ENCODE measurements at places on chromosomes 16 and 17.

GRCh38 chr16:68370581-68371275 lies 59.9 kb downstream of the PRMT7 start:
- DNase-seq = no peak

GRCh38 chr17:33469911-33470310 lies 176.8 kb upstream of the ASIC2 start:
- no peak for DNase-seq

DNA sequence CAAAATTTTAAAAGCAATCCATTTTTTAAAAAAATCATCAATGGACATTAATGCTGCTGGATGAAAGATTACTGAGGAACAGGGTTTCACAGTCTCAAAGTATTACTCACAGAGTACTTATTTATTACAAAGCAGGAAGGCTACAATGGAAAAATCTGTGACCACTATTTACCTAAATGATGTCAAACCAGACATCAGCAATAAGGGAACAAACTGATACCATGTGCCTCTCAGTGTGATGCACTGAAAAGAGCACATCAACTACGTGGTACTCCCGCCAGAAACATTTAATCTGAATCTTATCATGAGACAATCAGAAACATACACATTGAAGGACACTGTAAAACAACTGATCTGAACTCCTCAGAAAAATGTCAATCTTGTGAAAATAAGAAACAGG lies 124.2 kb downstream of the PARN start:
- no peak for DNase-seq

- no peak for DNase-seq
Observed at GRCh38 chr17:38329808-38330730, 13.7 kb downstream of the GPR179 start.

GRCh38 chr17:29710520-29710884 lies 87.8 kb upstream of the CORO6 start:
- DNase-seq = no peak

DNA sequence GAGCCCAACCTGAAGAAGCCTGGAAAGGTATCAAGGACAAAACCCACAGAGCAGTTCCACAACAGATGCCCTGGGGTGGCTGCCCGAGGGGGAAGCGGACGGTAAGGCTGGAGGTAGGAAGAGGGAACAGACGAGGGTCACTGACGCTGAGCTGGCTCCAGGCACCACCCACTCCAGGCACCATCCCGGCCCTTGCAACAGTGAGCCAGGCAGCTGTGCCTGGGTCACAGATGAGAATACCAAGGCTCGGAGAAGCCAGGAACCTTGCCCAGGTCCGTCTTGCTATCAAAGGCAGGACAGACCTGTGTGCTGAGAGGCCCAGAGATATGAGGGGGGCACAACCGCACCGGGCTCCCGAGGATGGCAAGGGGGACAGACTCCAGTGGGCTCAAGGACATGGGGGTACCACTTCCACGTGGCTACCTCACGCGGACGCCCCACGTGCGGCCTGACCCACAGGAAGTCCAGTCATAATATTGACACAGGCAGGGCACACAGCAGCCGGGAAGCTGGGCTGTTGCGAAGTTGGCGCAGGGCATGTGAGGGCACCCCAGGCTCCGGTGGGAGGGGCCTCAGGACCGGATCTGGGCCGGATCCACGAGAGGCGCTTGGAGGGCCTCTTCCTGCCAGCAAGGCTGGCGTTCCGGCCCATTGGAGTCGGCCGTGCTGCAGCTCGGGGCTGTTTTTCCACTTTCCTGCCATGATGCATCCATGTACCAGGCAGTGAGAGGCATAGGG lies 29.9 kb downstream of the PEMT start:
- no peak for DNase-seq

- peak; percentile 40 for DNase-seq
Observed at GRCh38 chr17:57939797-57940196, 15.4 kb downstream of the CUEDC1 start.

- no peak for DNase-seq
Observed at GRCh38 chr17:73058022-73058421, 34.5 kb downstream of the SLC39A11 start.

DNA sequence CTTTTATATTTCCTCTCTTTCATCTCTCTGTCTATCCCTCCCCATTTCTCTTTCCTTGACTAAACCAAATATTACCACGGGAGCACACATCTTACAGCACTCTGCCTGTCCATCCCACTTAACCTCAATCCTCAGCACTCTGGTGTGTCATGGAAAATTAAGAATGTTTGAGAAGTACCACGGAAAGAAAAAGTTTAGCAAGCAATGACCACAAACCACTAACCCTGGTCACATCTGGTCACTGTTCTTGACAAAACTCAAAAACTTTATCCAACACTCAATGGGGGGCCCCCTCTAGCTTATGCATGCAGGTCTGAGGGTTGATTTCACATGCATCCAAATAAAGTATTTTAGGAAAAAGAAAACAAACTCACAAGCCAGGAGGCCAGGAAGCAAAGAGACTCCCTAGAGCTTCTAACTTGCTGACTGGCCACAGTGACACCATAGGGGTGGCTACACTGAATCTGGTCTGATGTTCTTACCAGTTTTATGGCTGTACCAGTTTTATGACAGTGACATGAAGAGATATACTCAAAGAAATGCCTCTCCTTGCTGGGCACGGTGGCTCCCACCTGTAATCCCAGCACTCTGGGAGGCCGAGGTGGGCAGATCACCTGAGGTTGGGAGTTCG lies 229.2 kb downstream of the STX8 start:
- DNase-seq = no peak

DNA sequence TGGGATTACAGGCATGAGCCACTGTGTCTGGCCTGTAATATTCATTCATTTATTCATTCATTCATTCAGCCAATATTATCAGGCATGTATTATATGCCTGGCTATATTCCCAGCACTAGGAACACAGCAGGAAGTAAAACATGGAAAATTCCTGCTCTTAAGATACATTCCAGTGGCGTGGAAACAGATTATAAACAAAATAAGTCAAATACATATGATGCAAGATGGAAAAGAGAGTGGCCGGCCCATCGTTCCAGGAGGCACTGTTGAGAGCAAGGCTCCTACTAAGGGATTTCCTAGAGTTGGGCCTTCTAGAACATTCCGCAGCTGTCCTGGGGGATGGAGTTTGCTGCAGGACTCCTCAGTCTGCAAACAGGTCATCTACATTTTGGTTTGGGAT lies 17.7 kb downstream of the ADCY9 start:
- DNase-seq = no peak

GRCh38 chr16:27421961-27422740 lies 20.2 kb downstream of the IL21R start:
- no peak for DNase-seq

DNA sequence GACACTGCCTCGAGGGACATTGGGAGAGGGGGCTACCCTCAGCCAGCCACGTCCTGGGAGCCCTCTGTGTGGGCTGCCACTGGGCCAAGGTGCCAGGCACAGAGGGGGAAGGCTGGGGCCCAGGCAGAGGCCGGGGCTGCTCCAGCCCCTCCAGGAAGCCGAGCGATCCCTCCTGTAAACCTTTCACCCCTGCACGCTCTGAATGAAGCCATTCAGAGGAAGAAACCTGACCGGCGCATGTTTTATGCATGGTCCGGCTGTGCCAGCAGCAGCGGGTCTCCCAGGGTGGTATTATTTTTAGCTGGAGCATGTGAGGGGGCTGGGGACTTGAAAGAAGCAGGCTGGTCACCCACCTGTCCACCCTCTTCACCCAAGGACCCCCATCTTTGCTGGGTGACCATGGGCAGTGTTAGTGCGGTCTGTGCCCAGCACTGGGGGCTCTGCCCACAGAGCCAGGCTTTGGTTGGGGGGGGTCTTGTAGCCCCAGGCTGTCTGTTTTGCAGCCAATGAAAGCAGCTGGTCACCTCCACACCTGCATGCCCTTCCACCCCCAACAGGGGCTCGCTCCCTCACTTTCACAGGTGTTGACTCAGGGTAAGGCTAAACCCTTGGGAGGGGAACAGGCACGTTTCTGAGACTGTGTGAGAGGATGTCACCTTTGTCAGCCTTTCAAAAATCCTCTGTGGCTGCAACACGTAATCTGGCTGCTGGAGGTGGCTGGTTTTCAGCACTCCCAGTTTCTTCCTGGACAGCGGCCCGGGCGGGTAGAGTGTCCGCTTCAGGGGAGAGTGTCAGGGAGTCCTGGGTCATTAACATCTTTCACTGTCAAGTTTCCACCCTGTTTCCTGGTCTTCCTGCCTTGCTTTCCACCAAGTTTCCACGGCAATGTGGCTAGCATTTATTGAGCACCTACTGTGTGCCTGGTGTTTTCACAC lies 77.1 kb upstream of the BRD7 start:
- DNase-seq = no peak

DNA sequence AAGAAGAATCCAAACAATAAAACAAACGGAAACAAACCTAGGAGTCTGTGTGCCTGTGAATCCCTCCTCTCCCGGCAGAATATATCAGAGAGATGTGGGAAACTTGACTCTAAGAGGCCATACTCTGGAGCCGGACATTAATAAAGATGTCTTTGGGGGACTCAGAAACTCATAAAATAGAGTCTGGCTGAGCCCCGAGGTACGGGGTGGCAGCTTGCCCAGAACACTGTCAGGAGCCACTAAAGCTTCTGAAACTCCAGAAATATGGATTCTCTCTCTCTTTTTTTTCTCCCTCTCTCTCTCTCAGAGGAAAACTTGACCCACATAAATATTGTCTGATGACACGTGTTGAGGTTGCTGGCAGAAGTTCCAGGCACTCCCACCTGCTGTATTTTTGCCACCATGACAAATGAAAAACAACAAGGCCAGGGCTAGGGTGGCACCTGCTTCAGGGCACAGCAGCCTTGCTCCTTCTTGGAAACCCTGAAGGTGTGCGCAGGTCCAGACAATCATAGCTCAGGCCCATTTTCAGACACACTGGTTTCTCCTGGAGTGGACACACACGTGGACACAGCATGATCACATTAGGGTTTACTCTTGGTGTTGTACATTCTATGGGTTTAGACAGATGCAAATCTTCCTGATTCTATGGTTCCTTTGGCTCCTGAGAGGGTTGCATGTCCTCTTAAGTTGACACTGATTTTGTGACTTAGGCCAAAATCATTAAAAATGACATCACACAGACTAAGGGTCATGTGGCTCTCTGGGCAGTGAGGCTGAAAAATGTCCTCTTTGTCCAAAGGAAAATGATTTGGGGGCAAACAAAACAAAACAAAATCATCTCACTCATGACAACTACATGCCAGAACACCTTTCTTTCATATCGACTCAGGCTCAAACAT lies 282.6 kb upstream of the IRX3 start:
- DNase-seq = no peak

DNA sequence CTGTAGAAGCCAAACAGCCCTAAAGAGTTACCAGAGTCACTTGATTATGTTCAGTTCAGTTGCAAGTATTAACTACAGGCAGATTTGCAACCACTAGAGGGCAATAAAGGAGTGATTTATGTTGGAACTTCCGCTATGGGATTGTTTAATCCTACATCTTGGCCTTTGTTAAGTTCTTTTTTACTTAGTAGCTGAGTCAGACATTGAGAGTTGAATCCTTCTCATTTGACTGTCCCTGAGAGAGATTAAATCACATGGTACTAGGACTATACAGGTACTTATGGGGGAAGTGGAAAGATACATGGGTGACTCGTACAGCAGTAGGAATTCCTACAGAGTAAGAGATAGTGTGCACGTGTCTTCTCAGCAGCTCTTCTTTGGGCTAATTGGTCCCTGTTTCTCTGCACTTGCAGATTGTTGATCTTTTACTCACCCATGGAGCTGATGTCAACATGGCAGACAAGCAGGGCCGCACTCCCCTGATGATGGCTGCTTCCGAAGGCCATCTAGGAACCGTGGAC lies 40.3 kb downstream of the CYB561 start:
- no peak for DNase-seq

DNA sequence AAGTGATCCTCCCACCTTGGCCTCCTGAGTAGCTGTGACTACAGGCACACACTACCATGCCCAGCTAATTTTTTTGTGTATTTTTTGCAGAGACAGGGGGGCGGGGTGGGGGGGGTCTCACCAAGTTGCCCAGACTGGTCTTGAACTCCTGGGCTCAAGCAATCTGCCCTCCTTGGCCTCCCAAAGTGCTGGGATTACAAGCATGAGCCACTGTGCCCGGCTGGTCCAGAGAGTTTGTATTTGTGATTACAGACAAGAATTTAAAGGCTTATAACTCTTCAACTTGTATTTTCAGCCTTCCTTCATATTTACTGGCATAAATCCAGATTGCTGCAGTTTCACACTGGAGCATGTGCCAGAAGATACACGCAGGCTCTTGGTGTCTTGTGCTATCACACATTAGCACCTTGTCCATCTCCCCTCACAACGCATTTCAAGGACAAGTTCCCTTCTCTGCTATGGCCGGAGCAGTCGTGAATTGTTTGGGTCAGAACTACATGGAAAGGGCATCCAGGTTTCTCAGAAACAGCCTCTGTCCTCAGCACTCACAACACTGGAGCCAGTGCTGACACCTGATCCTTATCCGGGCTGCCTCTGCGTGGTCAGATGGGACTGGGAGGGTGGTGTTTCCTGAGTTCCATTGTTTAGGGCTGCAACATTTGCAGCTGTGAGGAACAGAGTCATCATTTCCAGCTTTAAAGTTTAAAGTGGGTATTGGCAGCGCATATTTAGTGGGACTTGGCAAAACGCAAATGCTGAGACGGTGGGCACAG lies 28.1 kb downstream of the WSCD1 start:
- DNase-seq = no peak

- DNase-seq = no peak
Observed at GRCh38 chr17:78344666-78345065, 15.2 kb downstream of the SOCS3 start.

DNA sequence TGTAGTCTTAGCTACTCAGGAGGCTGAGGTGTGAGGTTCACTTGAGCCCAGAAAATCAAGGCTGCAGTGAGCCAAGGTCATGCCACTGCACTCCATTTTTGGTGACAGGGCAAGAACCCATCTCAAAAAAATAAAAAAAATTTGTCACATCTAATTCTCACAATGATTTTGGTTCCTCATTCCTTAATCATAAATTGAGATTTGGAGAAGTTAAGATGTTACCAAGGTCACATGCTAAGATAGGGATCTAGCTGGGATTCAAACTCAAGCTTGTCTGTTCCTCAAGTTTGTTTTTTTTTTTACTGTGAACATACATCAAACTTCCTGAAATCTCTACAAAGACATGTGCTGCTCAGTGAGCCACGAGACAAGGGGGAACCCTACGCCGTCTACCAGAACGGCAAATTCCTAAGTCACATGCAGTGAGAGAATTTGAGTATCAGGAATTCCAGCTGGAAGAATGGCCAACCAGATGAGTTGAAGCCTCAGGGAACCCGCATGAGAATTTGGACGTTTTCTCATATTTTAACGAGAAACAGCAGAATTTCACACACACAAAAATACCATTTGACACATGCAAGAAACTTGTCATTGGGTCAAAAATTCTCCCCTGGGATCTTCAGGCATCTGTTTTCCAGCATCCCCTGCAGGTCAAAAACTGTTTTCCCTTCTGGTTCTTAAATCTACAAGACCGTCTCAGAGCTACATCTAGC lies 414.1 kb upstream of the GOT2 start:
- no peak for DNase-seq

GRCh38 chr17:34177642-34178041 lies 77.4 kb upstream of the CCL2 start:
- no peak for DNase-seq

GRCh38 chr16:13168091-13168572 lies 266.7 kb downstream of the SHISA9 start:
- DNase-seq = no peak

Measured in stimulated activated CD4-positive, alpha-beta T cell treated with anti-CD3 and anti-CD28 coated beads, Interleukin-2, amount 100 ng/mL, for 4 hours (primary cell).